Stimulated activated CD8-positive, alpha-beta memory T cell treated with anti-CD3 and anti-CD28 coated beads, Interleukin-2, amount 100 ng/mL, for 48 hours (primary cell): ENCODE measurements at places on chromosomes 7 and 10.

GRCh38 chr7:90530263-90530662, 60.8 kb downstream of the PTTG1IP2 start:
- DNase-seq = no peak

DNA sequence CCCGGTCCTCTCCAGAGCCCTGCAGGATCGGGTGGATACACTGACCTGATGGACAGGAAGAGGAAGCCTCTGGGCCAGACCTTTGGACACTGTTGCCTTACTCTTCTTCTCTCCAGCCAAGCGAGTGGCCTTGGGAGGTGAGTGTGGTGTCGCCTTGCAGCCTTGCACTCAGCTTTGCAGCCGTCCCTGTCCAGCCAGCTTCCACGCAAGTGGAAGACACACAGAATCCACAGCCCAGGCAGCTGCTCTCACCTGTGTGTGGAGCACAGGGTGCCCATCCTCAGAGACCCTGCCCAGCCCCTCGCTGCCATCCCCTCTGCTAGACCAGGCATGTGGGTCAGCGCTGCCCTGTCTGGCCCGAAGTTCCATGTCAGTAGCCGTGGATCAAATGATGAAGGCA, 239.1 kb downstream of the EBF3 start:
- no peak for DNase-seq

DNA sequence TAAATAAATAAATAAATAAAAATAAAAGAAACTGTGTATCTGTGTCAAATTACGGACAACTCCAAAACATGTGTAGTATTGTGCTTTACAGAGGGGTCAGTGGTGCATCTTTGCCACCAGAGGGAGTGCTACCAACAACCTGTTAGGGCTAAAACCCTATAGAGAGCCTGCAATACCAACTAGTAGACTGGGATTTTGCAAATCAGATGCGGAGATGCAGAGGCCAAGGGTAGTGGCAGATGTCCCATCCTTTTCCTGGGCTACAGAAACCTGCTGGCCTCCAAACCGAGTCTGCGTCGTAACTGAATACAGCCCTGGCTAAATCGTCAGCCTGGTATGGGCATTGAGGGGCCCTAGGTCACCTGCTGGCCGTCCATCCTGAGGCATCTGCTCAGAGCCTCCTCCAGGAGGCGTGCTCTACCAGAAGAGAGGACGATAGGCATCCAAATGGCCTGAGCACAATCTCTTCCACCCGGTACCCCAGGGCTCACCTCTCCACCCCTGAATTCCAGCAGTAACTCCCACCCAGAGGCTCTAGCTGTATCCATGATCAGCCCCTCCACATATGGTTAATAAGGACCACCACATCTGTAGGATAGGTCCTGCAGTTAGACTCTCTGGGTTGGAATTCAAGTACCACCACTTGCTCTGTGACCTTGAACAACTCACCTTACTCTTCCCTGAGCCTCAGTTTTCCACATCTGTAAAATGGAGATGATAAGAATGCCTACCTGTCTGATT, 6.2 kb upstream of the RRP12 start:
- DNase-seq = no peak

DNA sequence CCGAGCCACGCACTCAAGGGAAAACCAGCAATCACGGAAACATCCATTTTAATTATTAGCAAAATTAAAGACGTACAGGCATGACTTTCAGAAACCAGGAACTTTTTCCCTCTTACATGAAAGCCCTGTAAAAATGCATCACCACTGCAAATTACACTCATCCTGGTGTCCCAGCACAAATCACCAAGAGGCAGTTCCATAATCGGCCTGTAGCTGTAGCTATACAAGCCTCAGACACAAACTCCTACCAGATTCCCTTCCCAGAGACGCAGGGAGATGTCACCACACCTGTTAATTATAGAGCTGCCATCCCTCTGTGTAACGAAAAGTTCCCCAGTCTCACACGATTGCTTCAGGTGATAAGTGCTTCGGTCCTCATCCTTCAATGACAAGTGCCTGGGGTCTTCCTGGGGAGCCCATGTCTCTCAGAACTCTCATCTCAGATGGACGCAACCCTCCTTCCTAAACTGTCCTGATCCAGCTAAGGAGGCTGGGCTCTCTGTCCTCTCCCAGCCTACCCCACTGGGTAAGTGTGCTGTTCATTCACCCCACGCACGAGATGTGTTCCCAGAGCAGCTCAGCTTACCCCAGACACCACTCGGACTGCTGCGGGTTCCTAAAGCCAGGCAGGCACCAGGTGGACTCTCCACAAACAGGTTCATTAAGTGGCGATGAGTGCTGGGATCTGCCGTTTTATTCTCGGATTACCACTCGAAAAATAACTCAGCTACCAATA, 5.9 kb downstream of the FGFR2 start:
- no peak for DNase-seq

DNA sequence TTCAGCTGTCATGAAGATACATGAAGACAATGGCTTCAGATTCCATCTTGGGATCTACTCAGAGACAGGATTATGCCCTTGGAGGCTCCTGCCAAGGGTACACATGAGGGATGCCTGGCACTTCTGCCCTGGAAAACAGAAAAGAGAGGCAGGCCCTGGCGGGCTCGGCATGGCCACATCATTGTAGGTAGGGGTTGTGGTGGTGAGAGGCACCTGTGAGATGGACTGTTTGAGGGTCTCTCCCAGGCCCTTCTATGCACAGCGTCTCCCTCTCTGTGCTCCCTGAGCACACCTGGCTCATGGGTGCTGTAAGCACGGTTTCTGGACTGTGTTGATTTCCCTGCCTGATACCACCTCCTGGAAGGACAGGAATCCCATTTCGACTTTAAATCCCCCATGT, 304.3 kb downstream of the GLRX3 start:
- no peak for DNase-seq

- DNase-seq = no peak
Measured at GRCh38 chr7:32048970-32049491, 21.2 kb downstream of the PDE1C start.

DNA sequence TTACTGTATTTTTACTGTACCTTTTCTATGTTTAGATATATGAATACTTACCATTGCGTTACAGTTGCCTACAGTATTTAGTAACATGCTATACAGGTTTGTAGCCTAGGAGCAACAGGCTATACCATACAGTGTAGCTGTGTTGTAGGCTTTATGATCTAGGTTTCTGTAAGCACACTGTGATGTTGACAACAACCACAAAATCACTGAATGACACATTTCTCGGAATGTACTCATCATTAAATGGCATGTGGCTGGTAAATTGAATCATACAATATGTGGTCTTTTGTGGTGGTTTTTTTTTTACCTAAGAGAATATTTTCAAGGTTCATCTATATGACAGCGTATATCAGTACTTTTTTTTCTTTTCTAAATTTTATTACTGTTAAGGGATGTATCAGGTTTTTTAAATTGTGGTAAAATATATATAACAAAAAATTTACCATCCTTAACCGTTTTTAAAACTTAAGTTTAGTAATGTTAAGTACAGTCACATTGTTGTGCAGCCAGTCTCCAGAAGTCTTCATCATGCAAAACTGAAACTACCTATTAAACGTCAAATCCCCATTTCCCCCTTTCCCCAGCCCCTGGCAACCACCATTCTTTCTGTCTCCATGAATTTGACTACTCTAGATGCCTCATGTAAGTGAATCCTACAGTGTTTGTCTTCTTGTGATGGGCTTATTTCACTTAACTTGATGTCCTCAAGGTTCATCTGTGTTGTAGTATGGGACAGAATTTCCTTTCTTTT, 21.5 kb downstream of the BTAF1 start:
- DNase-seq = no peak

GRCh38 chr10:80517416-80518142, 20.1 kb upstream of the SH2D4B start:
- DNase-seq = no peak

GRCh38 chr7:32515890-32516550, 20.7 kb downstream of the AVL9 start:
- no peak for DNase-seq

DNA sequence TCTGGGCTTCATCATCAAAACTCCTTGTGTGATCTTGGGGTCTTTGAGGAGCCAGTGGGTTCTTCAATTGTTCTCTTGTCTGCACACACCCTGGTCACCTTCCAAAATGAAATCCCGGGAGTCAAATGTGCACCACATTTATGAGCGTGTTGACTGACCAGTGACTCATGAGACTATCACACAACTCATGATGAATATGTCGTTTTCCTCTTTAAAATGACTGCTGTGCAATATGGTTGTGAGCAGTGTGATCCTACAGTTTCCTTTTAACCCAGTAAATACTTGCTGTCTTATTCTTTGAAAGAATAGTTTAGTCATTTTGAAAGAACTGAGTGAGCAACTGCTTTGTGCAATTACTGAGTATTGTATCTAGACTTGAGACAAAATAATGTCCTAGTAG, 149.2 kb downstream of the DYNC1I1 start:
- no peak for DNase-seq

GRCh38 chr10:2782265-2782664, 285.1 kb upstream of the PFKP start:
- DNase-seq = no peak
